Caudate nucleus (tissue), 63 donors: ENCODE measurements at places on chromosomes 1 and 21.
A peak's percentile ranks its signal among the peaks of the same experiment; 100 is the strongest.

- DNase-seq: no peak
Observed at GRCh38 chr1:97505289-97505688, 415.5 kb downstream of the DPYD start.

GRCh38 chr1:47175227-47175934 is 14.5 kb downstream of the PDZK1IP1 start:
- DNase-seq: peak; percentile 35

GRCh38 chr1:171740356-171740863 is 1.5 kb downstream of the VAMP4 start:
- no peak for DNase-seq

DNA sequence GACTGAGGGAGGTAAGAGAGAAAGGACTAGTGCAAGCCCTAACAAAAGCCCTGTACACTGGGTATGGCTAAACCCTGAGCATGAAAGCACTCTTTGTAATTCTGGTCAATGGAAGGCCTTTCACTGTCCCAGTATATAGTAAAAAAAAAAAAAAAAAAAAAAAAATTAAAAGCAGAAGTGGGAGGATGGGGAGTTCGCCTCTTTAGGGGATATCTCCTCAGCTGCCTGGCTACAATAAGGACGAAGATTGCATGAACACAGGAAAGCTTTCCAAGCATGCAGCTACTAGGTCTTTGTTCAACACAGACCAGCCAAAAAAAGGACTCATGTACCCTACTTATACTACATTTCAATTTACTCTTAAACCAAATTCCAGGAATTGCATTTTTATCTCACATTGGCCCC is 59.1 kb downstream of the EIF4G3 start:
- no peak for DNase-seq

DNA sequence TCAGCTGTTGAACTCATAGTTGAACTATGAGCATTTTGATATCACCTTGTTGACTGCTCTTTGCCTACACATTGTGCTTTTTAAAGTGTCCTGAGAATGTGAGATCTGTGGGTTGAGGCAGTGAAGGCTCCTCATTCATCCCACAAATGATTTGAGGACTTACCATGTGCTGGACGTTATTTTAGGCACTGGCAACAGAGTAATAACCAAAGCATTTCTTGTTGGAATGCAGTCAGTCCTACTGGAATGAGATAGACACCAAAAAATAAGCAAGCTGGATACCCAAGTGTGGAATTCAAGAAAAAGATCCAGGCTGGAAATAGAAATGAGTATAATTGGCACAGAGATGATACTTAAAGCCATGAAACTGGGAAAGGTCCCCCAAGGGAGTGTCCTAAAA is 73.4 kb downstream of the ZP4 start:
- DNase-seq: no peak

DNA sequence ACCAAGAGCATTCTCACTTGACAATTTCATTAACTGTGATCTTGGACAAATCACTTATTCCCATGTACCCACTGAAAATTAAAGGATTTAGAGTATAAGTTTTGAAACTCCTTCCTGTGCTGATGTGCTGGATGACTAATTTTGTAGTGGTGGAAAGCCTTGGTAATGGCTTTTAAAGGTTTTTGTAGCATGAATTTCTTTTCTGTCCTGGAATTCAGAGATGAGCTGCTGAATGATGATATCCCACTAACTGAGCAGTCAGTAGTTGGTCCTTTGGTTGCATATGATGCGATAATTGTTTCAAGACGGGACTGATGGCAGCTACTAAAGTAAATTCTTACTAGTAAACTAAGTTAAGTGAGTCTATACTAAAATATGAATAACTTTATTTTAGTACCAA is 5.2 kb downstream of the RPL5 start:
- DNase-seq: no peak
